ENCODE measurements at places on chromosomes 7 and 10.

DNA sequence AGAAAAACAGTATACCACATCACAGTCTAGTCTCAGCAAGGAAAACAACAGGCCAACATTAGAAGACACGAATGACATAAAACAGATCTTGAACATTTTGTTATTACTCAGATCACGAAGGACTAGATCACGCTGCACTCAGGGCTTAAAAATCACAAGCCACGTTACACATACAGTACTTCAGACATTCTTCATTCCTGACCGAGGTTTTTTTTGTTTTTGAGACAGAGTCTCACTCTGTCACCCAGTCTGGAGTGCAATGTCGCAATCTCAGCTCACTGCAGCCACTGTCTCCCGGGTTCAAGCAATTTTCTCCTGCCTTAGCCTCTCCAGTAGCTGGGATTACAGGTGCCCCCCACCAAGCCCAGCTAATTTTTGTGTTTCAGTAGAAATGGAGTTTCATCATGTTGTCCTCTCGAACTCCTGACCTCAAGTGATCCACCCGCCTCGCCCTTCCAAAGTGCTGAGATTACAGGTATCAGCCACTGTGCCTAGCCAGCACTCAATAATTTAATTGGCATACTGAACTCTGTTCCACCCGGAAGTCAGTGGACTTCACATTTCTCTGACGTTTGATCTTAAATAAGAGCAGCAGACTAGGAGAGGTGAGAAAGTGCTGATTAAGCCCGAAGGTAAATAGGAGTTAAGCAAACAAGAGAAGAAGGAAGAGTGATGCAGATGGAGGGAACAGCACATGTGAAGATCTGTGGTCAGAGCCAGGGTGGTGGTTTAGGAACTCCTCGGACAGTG is 3.5 kb downstream of the AIMP2 start:
- no peak for DNase-seq

GRCh38 chr7:137975768-137976167 is 26.1 kb downstream of the CREB3L2 start:
- no peak for DNase-seq

GRCh38 chr7:139560678-139561077 is 37.2 kb downstream of the CLEC2L start:
- DNase-seq: no peak

DNA sequence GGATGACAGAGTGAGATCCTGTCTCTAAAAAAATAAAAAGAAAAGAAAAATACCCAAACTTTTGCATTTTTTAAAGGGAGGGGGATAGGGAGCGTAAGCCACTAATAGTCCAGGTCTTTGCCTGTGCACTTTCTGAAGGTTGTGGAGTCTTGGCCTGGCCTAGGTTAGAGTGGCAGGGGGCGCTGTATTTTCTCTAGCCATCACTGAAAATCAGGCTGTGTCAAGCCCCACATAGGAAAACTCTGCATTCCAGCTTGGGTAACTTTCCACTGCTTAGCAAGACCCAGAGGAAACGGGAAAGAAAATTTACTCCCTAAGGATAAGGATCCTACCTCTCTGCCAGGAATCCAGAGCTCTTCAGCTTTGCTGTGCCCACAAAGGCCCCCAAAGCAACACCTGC is 10.5 kb upstream of the PAX4 start:
- no peak for DNase-seq

DNA sequence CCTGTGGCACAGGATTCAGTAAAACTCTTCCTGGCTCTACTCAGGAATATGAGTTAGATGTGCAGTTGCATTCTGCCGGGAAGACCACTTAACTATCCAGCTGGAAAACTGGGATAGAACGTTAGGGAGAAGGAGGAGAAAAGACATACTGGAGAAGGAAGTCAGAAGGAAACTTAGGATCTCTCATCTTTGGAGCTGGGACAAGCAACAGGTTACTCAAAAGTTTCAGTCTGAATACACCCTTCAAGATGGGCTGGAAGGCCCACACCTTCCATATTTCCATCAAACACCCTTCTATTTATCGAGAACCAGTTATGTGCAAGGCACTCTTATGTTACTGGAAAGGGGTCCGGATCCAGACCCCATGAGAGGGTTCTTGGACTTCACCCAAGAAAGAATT is 440.4 kb upstream of the NRP1 start:
- no peak for DNase-seq

- DNase-seq: no peak
These were observed 188.4 kb downstream of the PPP1R17 start for GRCh38 chr7:31875424-31875823.

DNA sequence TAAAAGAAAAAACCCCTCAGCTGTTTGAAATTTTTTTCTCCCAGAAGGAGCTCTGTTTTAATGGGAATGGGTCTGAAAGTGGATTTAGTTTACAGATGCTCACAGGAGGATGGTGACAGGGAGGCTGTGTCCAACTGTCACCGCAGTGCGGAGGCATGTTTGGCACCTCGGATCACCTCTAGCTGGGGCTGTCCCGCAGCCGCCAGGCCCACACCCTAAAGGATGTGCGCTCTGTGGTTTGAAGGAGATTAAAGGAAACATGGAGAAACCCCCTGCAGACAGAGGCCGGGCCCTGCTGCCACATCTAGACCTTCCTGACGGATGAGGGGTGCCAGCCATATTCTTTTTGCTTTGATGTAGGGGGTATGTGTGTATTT is 160.6 kb downstream of the DNAJB6 start:
- no peak for DNase-seq

- DNase-seq: no peak
These were observed 56.4 kb downstream of the NEUROD6 start for GRCh38 chr7:31284106-31284505.

DNA sequence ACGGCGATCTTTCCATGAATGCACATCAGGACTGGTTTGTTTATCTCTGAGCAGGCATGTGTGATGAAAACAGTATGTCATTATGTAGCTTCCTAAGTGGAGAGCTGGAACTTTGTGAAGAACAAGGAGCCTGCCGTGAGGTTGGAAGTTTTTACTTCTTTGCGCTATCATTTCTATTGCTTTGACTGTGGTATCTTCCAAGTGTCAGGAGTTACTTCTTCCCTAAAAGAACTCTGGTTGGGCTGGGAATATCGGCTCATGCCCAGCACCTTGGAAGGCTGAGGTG is 167.4 kb upstream of the AHR start:
- no peak for DNase-seq

- DNase-seq: no peak
These were observed 616.1 kb downstream of the PARD3 start for GRCh38 chr10:34198953-34199352.

GRCh38 chr10:13892871-13893270 is 306.1 kb downstream of the PRPF18 start:
- no peak for DNase-seq

DNA sequence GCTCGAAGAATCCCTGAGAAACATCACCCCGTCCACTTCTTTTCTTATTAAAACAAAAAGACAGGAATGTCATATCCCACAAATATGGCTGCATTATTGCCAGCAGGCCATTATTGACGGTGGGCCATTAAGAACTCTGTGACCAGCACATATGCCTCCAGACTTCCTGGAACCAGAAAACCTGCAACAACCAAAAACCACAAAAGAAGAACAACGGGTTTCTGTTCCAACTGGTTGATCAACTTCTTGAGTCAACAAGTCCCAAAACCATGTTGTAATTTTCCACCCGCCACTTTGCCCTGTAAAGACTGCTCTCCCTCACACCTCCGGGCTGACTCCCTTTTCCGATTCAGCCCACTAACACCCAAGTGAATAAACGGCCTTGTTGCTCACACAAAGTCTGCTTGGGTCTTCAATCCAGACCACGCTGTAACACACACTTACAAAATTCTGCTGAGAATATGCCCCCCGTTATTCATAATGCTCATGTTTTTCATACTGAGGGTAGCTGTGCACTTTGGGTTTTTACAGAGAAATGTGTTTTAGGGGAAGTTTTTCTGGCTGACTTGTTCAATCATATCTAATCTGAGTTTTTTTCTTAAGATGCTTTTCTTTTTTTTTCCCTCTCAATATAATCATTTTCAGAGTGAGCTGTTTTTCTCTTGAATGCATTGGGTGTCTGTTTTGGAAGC is 20.7 kb downstream of the ZNF107 start:
- no peak for DNase-seq

All from ACHN (cell line).